ENCODE measurements at places on chromosomes 4 and X. TPM values are rescaled to one million over a fixed set of nuclear protein-coding genes. Genes with fewer than 3 reads are reported as not detected.

GRCh38 chr4:8414377-8414776 lies 26.1 kb downstream of the ACOX3 start:
- no peak for DNase-seq

DNA sequence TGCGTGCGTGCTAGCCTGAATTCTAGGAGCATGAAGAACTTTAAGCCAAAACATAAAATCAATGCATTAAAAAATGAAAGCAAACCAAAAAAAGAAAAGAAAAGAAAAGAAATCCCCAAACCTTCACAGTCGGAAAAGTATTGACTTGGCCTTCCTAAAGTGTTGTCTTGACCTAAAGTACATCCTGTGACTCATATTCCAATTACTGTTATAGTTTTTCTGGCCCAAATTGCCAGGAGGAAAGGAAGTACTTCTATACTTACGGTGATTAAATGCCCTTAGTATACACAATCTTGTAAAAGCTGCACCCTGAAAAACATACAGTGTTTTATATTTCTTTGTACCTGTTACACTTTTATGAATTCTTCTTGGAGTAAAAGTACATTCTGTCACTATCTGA lies 512.8 kb downstream of the ANKRD50 start:
- DNase-seq, result no peak

- no peak for DNase-seq
These were observed 55.0 kb upstream of the NR0B1 start for GRCh38 chrX:30364229-30364628.

DNA sequence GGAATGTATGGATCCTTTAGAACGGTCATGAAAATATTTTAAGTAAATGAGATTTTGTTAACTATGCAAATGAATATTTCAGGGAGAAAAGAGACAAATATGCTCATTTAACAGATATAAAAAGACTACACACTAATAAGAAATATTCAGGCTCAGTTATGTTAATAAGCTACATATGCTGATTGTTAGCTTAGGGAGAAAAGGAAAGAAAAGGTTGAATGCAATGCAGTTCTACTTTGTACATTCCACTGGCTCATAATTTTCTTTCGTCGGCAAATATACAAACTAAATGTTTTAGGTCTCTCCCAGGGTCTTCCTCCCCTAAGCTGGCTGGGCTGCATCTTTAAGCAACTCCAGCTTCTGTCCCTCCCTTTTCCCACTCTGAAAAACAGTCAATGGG lies 2.7 kb upstream of the RTL3 start:
- no peak for DNase-seq

The DSPP gene
- not detected for total RNA-seq

The GPRASP2 gene
- 0.46 TPM for total RNA-seq

The FAM133A gene
- not detected for total RNA-seq

- no peak for DNase-seq
These were observed 58.3 kb upstream of the CD99 start for GRCh38 chrX:2632533-2633504.

DNA sequence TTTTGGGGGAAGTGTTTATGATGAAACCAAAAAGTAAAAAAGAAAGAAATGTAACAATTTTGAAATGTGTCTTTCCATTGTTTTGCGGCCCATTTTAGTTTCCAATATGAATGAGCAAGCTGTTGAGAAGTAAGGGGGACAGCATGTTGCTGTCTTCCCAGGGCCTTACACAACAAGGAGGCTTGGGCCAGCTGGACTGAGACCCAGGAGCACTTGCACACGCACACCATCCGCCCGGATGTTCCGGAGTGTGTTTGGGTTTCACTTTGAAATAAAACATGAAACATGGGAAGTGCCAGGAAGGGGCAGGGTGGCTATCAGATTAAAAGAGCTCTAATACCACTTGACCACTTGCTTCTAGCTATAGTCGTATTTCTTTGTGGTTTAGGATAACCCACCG lies 144.4 kb downstream of the NHS start:
- no peak for DNase-seq

- DNase-seq, result no peak
These were observed 90.1 kb downstream of the EVC2 start for GRCh38 chr4:5618051-5618960.

DNA sequence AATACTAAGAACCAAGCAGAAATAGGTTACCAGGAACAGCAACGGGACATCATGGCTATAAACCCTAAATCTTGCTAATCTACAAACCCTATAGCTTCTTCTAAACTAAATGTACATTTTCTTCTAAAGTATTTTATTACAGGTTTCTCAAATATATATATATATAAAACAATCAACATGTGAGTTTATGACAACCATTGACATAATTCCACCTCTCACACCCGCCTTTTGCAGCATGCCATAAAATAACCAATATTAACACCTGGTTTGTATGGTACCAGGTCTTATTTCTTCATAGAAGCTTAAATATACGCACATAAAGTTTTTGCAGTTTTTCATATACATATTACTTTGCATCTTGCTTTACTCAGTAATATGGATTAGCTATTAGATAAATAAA lies 955.3 kb upstream of the LCORL start:
- no peak for DNase-seq

GRCh38 chrX:153870288-153870690 lies 15.7 kb downstream of the L1CAM start:
- DNase-seq, result no peak

GRCh38 chr4:184475096-184475461 lies 729 bp upstream of the IRF2 start:
- peak; percentile 72 for DNase-seq

The UGT2B10 gene
- total RNA-seq, result not detected

DNA sequence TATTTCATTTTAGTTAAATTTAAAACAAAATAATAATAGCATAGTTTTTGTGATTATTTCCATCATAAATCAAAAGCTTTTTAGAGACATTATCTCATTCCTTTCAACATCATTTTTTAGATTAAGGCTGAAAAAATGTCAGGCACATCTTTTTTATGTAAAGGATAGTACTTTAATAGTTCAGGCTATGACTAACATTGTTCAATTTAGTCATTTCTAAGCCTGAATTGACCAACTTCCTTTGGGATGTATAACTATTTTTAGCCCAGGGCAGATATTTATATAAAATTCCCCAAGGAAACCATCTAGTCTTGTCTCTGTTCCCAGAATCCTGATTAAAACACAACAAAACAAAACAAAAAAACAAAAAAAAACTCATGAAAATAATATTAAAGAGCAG lies 145.6 kb upstream of the PCDH18 start:
- DNase-seq, result no peak

- no peak for DNase-seq
These were observed 42.2 kb downstream of the PPM1K start for GRCh38 chr4:88242144-88242543.

The MAGEB10 gene
- not detected for total RNA-seq

DNA sequence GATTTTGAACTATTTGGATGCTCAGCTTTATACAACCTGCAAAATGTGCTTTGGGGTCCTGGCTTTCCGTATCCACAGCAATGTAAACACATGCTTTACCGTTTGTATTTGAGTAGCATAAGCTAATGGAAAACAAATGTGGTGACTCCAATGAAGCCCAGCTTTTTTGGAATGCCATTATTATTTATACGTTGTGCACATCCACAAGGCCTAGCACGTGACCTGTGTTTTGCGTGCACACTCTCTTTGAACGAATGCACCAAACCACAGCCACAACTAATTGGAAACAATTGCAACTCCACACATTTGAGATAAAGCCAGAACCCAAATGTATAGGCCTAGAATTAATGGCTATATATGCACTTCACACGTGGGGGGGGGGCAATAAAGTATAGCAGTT lies 189.5 kb upstream of the GPC4 start:
- DNase-seq, result no peak

The FGF16 gene
- not detected for total RNA-seq

DNA sequence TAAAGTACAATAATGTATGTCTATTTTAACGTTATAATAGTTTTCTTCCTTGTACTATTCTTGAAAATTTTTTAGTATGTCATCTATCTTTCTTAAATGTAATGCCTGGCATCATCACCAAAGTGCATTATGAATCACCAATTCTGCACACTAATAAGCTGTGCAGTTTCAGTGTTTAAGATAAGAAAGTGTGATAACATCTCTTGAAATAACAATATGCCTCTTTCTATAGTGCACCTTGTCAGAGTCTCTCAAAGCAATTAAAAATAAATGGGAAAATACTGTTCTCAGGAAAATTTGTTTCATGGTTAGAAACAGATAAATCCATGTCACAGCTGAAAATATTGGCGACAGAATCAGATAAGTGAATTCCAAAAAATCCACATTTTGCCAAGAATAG lies 457.4 kb upstream of the PCDH10 start:
- no peak for DNase-seq

The RADX gene
- 12.0 TPM for total RNA-seq

The SOD3 gene
- not detected for total RNA-seq

DNA sequence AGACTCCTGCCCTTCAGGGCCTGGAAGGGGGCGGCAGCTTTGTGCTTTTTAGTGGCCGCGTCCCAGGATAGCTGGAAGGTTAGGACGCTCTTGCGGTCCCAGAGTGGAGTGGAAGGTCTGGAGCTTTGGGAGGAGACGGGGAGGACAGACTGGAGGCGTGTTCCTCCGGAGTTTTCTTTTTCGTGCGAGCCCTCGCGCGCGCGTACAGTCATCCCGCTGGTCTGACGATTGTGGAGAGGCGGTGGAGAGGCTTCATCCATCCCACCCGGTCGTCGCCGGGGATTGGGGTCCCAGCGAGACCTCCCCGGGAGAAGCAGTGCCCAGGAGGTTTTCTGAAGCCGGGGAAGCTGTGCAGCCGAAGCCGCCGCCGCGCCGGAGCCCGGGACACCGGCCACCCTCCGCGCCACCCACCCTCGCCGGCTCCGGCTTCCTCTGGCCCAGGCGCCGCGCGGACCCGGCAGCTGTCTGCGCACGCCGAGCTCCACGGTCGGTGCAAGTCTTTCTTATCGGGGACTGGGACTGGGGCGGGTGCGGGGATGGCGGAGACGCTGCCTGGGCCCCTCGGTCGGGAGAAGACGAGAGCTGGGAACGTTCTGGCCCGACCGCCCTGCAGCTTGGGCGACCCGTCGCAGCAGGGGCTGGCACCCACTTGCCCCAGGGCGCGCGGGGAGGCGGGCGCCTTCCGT lies at the start of gene EDNRA:
TSS of gene EDNRA (plus strand) at position 207 of the 686 bp plus-strand sequence. CDS start 4,585 bp downstream, outside the sequence.
- no peak for DNase-seq

The FHL1 gene
- 22.9 TPM for total RNA-seq

The SNCA gene
- total RNA-seq, result 0.46 TPM

The PITX2 gene
- total RNA-seq, result not detected

GRCh38 chr4:72312032-72312650 lies 256.9 kb downstream of the ADAMTS3 start:
- DNase-seq, result no peak

DNA sequence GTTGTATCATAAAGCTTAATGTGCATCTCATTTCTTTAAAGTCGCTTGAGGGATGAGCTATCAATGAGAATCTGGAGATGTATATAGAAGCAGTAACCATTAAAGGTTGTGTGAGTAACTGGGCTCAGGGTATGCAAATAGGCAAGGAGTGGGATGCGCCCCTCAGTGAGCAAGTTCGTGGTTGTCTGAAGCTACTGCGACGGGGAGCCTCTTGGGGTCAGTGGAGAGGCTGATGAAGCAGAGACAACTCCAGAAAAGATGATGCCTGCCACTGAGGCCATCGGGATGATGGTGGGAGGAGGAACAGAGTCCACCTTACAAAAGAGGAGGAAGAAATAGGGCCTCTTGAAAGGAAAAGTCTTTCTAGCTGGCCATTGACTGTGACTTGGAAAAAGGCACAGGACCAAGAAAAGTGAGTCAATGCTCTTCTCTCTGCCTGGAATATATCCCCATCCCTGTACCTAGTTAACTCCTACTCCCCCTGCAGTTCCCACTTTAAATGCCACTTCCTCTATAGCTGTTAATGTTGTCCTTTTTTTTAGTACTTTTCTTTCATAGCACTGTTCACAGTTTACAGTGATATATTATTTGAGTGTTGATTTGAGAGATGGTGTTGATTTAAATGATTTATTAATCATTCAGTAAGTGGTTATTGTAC lies 51.4 kb upstream of the LSM6 start:
- DNase-seq, result no peak

DNA sequence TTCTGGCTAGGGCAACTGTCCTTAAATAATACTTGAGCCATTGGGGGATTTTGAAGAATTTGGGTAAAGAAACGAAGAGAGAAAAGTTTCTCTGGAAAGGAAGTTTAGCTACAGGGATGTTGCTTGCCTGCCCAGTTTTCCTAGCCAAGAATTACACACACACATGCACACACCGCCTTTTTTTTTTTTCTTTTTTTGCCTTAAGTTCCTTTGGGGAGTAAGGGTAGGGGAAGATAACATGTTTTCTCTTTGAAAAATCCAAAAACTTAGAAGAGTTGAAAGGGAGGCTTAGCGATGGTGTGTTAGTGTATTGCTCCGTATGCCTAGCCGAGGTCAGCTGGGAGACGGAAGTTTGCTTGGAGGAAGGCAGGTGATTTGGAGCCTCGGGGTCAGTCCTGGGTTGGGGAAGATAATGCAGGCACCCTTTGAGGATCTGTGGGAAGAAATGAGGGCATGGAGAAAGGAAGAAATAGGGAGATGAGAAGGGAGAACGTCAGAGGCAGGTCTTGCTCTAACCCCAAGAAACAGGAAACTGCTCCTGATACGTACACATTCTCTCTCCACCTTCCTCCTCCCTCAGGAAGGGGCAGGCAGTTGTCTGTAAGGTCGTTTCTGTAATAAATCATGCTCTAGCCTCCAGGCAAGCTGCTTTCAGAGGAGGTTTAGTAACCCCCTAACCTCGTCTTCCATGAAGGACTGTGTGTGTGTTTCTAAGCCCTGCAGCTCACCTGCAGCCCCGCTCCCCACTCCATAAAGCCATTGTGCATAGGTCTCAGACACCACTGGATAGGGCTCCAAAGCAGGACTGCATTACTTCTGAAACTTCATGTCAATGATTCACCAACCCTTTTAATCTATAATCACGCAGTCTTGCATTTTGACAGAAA lies 10.5 kb downstream of the KLF3 start:
- no peak for DNase-seq

DNA sequence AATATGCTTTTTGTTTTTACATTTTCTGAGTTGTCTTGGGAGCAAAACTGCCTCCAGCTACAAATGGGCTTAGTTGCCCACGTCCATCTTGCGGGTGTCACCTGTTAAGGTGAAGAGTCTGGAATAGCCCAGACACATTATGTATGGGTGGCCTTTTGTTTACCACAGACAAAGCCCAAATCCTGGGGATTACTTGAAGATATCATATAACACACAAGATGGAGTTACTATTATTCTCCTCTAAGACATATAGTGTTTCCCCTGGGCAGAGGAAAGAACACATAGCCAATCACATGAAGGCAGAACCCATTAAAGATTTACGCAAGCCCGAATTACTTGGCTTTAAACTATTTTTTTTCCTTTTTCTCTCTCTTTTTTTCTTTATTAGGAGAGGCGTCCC lies 625.6 kb upstream of the FAM241A start:
- DNase-seq, result no peak

GRCh38 chrX:123846577-123847038 lies 13.2 kb upstream of the XIAP start:
- DNase-seq, result no peak

DNA sequence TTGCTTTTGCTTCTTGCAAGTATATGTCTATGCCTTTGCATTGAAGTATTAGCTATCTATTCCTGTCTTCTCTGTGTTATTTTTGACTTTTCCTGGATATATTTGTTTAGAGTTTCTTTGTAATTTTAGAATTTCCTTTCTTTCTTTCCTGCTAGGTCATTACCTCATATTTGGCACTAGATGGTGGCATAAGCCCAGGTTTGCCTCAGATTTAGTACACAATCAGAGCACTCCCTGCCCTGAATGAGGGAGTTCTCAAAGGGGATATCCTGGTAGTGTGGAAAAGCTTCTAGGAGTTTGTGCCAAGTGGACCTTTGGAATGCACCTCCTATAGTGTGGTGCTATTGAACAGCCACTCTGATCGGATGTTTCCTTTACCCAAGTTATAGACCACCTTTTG lies 181.6 kb downstream of the UGT8 start:
- DNase-seq, result no peak

- no peak for DNase-seq
These were observed 162.8 kb upstream of the MAMLD1 start for GRCh38 chrX:150200361-150200760.
